ENCODE measurements at places on chromosomes 3 and 15. TPM values are rescaled to one million over a fixed set of nuclear protein-coding genes. Genes with fewer than 3 reads are reported as not detected.

The LYZL4 gene
- not detected for total RNA-seq

The SLC9C1 gene
- not detected for total RNA-seq

The PP2D1 gene
- total RNA-seq = not detected

The EPHB3 gene
- total RNA-seq = 0.89 TPM

The LIPH gene
- under 0.01 TPM for total RNA-seq

The CPLX3 gene
- total RNA-seq = not detected

The SLC6A1 gene
- not detected for total RNA-seq

The HES1 gene
- not detected for total RNA-seq

The CADM2 gene
- total RNA-seq = 0.15 TPM

The GXYLT2 gene
- 15.0 TPM for total RNA-seq

The TOPAZ1 gene
- not detected for total RNA-seq

The SPINK8 gene
- total RNA-seq = not detected

The CA12 gene
- total RNA-seq = 18.7 TPM

The RBSN gene
- total RNA-seq = 16.1 TPM

The RPL35A gene
- total RNA-seq = 1,086 TPM

The VGLL3 gene
- total RNA-seq = 15.8 TPM

The RGMA gene
- 5.7 TPM for total RNA-seq

The RFTN1 gene
- total RNA-seq = 19.3 TPM

The TMC3 gene
- not detected for total RNA-seq

The COPB2 gene
- total RNA-seq = 169 TPM

The CAMK2N2 gene
- not detected for total RNA-seq

The OCA2 gene
- total RNA-seq = not detected

The IGSF10 gene
- total RNA-seq = 0.15 TPM

The CNTN6 gene
- total RNA-seq = not detected

The FGD5 gene
- total RNA-seq = under 0.01 TPM

The SAMMSON gene
- not detected for total RNA-seq

The EFCAB12 gene
- 0.15 TPM for total RNA-seq

The TMEM108 gene
- total RNA-seq = 0.89 TPM

The GOLGA8J gene
- not detected for total RNA-seq

The PRR20G gene
- total RNA-seq = not detected

The SERPINI2 gene
- not detected for total RNA-seq

The AADACL2 gene
- not detected for total RNA-seq
